ENCODE measurements at places on chromosomes 5 and 9.

- no peak for DNase-seq
These were observed 157.9 kb downstream of the ALDH1A1 start for GRCh38 chr9:72794946-72795345.

DNA sequence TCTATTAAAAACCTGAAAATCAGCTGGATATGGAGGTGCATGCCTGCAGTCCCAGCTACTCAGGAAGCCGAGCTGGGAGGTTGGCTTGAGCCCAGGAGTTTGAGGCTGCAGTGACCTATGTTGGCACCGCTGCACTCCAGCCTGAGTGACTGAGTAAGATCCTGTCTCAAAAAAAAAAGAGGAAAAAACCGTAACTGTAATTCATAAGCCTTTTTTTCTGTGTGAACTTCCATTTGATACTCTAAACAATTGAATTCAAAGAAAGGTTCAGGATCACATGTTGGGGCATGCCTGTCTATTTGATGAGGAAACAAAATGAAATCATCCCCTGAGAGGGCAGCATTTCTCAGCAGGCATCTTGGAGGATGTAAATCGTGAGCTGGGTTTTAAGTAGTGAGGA, 38.8 kb downstream of the ITGA2 start:
- peak; percentile 66 for DNase-seq

- no peak for DNase-seq
These were observed 260.3 kb downstream of the NDUFS4 start for GRCh38 chr5:53820802-53821171.

GRCh38 chr9:115024925-115025535, 92.9 kb downstream of the TNC start:
- DNase-seq: no peak

DNA sequence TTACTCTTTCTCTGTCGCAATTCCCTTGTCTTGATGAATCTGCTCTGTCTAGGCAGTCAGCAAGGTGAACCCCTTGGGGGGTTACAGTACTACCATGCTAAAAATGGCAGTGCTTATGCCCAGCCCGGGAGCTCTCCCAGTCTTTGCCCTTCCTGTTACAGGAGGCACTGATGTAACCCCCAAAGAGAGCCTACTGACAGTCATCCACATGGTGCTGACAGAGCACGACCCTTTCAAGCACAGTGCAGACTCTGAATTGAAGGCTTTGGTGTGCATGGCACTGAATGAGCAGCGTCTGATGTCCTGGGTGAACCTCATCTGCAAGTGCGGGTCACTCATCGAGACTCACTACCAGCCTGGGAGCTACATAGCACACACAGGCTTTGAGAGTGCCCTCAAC, 34.5 kb upstream of the SLC36A2 start:
- no peak for DNase-seq

- DNase-seq: no peak
These were observed 89.8 kb downstream of the PLCXD3 start for GRCh38 chr5:41420492-41421067.

GRCh38 chr9:124766326-124766725, 4.8 kb downstream of the NR6A1 start:
- no peak for DNase-seq

DNA sequence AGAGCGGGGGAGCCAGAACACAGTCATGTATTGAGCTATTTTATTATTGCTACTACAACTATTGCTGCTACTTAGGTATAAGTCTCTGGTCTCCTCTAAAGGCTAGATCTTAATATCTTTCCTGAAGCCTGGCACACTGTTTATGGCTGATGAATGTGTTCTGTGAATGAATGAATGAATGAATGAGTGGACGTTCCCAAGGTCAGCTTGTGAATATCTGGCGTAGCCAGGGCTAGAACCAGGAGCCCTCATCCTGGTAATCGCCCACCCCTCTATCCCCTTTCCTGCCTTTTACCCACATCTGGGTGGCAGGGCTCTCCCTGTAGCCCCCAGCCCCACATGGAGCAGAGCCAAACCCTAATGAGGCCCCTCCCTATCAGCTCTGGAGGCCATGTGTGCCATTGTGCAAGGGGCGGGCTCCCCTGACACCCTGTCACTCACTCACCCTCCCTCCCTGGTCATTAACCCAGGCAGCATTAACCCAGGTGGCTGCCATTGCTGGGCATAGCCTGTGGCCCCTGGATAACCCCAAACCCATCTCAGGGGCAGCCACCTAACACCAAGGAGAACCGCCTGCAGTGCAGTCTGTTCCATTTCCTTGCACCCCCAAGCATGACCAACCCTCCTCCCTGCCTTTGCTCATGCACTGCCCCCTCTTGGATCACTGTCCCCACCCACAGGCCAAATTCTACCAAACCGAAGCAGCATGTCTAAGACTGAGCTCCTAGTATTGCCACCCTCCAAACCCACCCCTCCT, 2.0 kb upstream of the AKNA start:
- DNase-seq: no peak

- no peak for DNase-seq
These were observed 837.2 kb downstream of the EFNA5 start for GRCh38 chr5:106833517-106833916.

GRCh38 chr5:90084342-90084741, 325.2 kb downstream of the CETN3 start:
- DNase-seq: no peak

- no peak for DNase-seq
These were observed 880 bp upstream of the PTPDC1 start for GRCh38 chr9:94083384-94083783.

DNA sequence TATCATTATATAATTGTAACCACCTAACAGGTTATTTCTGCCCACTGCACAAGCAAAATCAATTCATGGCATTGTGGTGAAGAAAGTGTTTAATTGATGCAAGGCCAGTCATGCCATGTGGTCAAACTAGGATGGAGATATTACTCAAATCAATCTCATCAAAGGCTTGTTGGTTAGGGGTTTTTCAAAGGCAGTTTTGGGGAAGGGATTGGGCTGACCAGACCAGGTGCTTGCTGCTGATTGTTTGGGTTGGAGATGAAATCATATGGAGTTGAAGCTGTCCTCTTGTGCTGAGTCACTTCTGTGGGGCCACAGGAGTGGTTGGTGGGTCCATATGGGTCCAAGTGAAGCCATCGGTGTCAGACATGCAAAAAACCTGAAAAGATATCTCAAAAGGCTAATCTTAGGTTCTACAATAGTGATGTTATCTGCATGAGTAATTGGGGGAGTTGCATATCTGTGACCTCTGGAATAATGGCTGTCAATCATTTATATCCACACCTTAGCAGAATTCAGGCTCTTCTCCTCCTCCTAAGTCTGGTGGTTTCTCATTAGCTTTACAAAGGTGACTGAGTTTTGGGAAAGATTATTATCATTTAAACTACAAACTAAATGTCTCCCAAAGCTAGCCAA, 44.9 kb downstream of the HMGCS1 start:
- no peak for DNase-seq

GRCh38 chr5:72244862-72245371, 75.1 kb downstream of the MRPS27 start:
- DNase-seq: peak; percentile 60

DNA sequence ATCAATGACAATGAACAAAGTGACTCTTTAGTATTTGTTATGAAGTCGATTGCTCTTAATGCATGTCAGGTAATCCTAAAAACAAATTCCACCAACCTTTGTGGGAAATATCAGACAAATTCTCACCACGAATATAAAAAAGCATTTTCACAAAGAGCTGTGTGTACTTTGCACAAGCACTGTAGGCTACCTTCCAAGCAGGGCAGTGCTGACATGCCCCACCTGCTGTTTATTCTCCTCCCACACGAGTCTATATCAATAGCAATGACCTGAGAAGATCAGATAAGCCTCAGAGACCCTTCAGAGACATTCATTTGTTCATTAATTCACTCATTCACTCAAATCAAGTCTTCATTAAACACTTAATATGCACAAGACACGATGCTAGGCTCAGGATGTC, 469.1 kb downstream of the ZSWIM6 start:
- DNase-seq: no peak

GRCh38 chr5:69512740-69513260, 20.2 kb downstream of the OCLN start:
- DNase-seq: peak; percentile 68

- no peak for DNase-seq
These were observed 76.8 kb upstream of the PHYKPL start for GRCh38 chr5:178309271-178310013.

DNA sequence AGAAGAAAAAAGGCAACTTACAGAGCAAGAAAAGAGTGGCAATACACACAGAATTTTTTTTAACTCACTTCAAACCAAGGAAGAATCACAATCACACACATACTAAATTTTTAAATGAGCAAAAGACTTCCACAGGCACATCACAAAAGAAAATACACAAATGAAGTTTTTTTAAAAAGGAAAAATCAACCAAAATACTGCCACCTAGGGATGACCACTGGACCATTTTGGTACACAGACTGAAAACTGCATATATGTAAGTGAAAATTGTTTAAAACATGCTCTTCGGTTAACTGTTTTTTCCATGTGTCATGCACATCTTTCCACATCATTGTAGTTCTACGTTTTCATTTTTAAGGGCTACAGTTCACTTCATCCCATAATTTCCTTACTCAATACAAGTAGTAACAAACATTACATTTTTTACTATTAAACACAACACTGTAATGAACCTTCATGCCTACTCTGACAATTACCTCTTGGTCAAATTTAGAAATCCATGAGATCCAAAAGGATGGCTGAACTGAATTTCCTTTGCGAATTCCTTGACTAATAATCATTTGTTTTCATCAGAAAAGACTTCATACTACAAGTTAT, 79.0 kb downstream of the FBXW11 start:
- no peak for DNase-seq

GRCh38 chr5:180070756-180071530, 616 bp downstream of the RNF130 start:
- peak; percentile 26 for DNase-seq

DNA sequence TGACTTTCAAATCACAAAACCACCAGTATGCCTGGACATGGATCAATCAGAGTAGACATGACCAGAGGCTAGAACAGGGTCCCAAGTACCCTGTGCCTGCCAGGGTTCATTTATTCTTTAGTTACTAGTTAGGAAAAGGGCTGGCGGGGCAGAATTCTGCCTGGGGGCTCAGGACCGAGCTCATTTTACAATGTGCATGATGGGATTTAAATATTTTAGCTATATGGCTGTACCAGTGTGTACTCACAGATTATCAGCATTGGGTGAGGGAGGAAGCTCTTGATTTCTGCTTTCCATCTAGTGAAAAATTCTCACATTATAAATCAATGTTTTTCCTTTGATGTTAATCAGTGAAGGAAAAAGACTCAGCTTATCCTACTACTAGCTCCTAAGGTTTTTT, 1511.1 kb downstream of the EFNA5 start:
- DNase-seq: no peak

GRCh38 chr9:84330246-84330645, 10.3 kb downstream of the SLC28A3 start:
- DNase-seq: no peak

- no peak for DNase-seq
These were observed 239.1 kb downstream of the ELAVL2 start for GRCh38 chr9:23586906-23587305.

GRCh38 chr5:147321569-147321968, 86.7 kb downstream of the STK32A start:
- DNase-seq: no peak

- no peak for DNase-seq
These were observed 55.8 kb downstream of the PDCD1LG2 start for GRCh38 chr9:5566054-5566618.

DNA sequence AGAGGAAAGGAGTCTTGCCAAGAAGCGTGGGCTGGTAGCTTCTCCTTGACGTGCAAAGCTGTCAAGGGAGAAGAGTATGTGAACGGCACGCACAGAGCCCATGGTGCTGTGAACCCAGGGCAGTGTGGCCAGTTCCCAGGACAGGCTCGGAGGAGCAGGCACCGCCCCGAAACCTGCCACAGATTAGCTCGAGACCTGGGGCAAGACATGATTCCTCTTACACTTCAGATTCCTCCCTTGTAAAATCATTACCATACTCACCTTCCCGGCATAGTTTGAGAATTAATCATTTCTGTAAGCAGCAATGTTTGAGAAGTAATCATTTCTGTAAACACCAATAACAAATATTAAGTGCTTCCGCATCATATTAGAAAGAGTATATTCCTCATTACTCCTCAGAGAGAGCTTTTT, 19.9 kb downstream of the GOLM1 start:
- no peak for DNase-seq

GRCh38 chr5:168653626-168654025, 74.5 kb upstream of the PANK3 start:
- DNase-seq: no peak

- DNase-seq: peak; percentile 100
These were observed at the start of gene PJA2 for GRCh38 chr5:109409844-109410388. TSS of gene PJA2 (minus strand) at chr5:109409974. CDS start at chr5:109383433, 26,541 bp downstream.

DNA sequence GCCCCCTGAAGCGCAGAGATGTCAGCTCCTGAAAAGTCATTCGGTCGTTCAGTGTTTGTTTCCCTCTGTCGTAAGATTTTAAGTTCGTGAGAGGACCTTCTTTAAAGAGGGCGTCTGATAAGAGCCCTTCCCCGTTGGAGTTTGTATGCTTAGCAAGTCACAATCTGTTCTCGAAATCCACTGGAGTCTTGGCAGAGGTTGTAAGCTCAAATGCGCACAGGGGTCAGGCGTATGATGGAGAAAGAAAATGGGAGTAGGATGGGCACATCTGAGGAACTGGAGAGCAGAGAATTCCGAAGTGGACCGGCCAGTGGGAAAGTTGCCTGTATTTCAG, 710 bp downstream of the HSD17B4 start:
- DNase-seq: no peak

DNA sequence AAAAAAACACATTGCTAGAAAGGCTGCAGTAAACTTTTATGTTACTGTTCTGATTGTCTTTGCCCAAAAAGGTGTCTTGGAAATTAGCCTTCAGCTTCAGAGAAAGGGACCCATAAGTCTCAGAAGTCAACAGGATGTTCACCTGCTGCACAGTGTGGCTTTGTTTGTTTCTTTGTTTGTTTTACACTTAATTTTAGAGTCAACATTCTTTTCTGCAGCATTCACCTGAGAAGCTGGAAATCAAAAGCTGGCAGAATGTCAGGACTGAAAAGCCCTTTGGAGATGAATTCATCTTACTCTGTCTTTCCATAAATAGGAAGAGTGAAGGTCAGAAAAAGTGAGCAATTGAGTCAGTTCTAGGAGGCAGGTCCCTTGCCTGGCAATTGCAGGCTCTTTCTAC, 170.0 kb downstream of the PAPPA start:
- DNase-seq: no peak

- no peak for DNase-seq
These were observed 121.6 kb downstream of the TLR4 start for GRCh38 chr9:117825609-117826347.

DNA sequence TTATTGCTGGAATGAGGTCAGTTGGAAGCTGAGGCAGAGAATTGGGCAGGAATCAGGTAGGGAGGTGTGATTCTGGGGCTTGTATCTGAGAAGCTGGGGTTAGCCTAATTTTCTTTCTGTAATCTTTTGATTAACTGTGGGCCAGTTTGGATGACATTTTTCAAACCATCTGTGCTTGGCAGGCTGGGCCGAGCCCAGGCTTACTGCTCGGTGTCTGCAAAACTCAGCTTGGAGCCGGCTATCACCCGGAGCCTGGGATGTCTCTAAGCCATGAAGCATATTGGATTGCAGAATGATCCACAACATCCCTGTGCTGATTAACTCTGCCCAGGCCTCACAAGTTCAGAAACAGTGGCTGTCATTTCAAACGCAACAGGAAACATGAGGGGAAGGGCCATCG, 26.5 kb downstream of the KCNMB1 start:
- no peak for DNase-seq

All from HFFc6 (cell line).